ENCODE measurements at places on chromosomes 2 and 18. TPM values are rescaled to one million over a fixed set of nuclear protein-coding genes. Genes with fewer than 3 reads are reported as not detected.

Gene PLGLB1
- not detected for total RNA-seq

Gene CTNNA2
- not detected for total RNA-seq

Gene PARD6G
- 6.1 TPM for total RNA-seq

DNA sequence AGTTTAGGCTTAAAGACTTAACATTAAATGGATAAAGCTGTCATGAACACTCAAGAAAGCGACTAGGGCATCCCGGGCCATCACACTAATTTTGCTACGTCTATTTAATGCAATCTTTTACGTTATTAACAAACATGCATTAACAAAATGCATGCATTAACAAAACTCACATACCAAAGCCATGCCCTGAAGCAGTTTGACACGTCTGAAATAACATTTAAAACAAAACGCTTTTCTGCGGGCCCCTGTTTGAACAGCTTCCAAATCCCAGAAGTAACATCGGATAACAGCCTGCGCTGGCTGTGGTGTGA, 458 bp downstream of the B4GALT6 start:
- peak overlapping the region; percentile 49 for H3K4me3 ChIP-seq
- DNase-seq = no peak
- peaks cover 19% of the 10 kb centered on the region for H3K4me1 ChIP-seq
- H3K27ac ChIP-seq = no peak overlapping the region
- H3K27me3 ChIP-seq = peaks cover 35% of the 10 kb centered on the region

DNA sequence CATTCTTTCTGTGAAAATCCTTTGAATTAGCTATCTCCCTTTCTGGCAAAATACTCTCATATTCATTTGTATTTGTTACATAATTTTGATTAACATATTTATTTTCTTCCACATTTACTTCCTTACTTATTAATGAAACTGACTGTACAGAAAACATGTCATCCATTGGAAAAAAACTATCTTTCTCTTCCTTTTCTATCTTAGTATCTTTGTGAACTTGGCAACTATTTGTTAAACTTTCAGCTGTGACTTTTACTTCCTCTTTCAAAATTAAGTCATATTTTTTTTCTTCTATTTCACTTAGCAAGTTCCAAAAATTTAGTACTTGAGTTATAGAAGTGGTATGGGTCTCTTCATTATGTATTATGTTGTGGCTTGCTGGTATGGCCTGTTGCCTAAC, 2.6 kb downstream of the RAD51AP2 start:
- H3K4me1 ChIP-seq = peaks cover 17% of the 10 kb centered on the region
- H3K27me3 ChIP-seq = no peaks in the 10 kb centered on the region
- no peak for DNase-seq
- no peaks in the 10 kb centered on the region for H3K36me3 ChIP-seq
- no peak overlapping the region for H3K4me3 ChIP-seq
- no peak overlapping the region for H3K27ac ChIP-seq

DNA sequence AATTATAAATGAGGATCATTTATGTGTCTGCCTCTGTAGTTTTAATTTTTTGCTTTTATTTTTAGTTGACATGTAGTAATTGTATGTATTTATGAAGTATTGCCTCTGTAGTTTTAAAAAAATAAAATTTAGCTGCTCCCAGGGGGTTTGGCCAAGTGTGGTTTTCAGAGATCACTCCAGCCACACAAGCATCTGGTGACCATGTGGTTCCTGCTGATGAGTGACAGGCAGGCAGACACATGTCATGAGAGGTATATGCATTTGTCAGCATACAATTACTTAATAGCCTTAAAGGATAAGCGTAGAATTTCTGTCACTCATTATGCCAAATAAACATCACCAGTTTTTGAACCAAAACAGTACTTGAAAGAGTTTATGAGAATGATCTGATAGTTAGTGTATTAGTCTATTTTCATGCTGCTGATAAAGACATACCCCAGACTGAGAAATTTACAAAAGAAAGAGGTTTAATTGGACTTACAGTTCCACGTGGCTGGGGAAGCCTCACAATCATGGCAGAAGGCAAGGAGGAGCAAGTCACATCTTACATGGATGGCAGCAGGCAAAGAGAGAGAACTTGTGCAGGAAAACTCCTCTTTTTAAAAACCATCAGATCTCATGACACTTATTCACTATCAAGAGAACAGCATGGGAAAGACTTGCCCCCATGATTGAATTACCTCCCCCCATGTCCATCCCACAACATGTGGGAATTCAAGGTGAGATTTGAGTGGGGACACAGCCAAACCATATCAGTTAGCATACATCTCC, 29.6 kb downstream of the MREG start:
- DNase-seq = no peak
- no peak overlapping the region for H3K27ac ChIP-seq
- no peaks in the 10 kb centered on the region for H3K27me3 ChIP-seq
- H3K4me1 ChIP-seq = no peaks in the 10 kb centered on the region
- H3K36me3 ChIP-seq = no peaks in the 10 kb centered on the region

- DNase-seq = no peak
- peaks cover 41% of the 10 kb centered on the region for H3K4me1 ChIP-seq
- no peaks in the 10 kb centered on the region for H3K36me3 ChIP-seq
- H3K4me3 ChIP-seq = no peak overlapping the region
Observed at GRCh38 chr2:217279140-217279539, 419.3 kb upstream of the TNP1 start.

DNA sequence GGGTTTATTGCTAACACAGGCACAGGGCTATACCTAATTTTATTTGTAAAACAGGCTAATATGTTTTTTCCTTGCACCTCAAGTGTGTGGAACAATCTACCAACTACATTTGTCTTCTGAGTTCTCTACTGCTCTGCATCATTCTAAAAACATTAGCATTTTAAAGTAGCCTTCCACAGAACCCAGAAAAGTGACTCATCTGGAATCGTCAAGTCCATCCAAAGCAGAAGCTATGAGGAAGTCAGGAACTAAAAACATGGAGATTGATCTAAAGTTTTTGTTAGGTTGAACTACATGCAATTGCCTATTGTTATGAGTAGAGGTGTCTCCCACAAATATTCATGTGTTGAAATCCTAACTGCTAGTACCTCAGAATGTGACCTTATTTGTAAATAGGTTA, 70.9 kb downstream of the SUCLG1 start:
- no peaks in the 10 kb centered on the region for H3K27me3 ChIP-seq
- H3K4me3 ChIP-seq = no peak overlapping the region
- no peak overlapping the region for H3K27ac ChIP-seq

GRCh38 chr2:863732-864450, 86.8 kb upstream of the SNTG2 start:
- no peak overlapping the region for H3K4me3 ChIP-seq
- no peak overlapping the region for H3K27ac ChIP-seq
- no peaks in the 10 kb centered on the region for H3K27me3 ChIP-seq
- DNase-seq = no peak
